ENCODE measurements at places on chromosomes 5 and 9.

DNA sequence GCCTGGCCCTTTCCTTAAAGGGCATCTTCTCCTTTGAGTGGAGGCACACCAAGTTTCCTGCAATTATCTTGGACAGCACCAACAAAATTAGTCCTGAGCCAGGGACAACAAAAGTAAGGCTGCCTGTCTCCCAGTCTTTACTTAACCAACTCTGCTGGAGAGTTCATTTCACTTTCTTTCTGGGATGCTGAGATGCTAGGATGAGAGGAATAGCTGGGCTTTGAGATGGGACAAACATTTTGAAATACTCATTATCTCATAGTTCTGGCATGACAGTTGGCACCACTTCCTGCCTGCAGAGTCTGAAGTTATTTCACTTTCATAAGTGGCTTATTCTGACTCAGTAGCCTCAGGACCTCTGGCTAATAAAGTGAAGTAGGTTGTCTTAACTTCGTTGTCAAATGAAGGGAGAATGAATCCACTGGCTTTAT is 157.0 kb downstream of the C9orf152 start:
- peak; percentile 99 for DNase-seq

DNA sequence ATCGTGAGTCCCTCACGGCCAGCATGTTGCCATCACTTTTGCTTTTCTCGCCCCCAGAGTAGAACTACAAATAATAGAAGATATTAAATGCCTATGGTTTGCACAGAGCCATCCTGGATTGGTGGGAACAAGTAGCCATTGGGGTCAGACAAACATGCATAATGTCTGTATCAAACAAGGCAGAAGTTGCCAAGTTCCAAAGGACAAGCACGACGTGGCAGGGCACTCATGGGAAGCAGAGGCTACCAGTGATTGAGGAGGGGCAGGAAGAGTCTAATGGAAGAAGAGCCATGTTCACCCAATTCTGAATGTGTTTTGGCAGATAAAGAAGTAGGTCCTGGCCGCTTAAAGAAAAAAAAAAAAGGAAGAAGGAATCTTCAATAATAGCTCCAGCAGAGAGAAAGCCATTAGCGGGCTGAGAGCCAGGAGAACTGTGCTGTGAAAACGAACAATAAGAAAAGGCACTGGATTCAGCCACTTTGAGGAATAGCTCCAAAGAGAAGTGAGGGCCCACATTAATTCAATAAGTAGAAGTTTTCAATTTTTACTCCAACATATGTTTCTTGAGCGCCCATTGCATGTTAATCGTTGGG is 153.7 kb upstream of the ADCY2 start:
- no peak for DNase-seq

GRCh38 chr9:106587042-106587441 is 275.9 kb upstream of the ZNF462 start:
- peak; percentile 15 for DNase-seq

GRCh38 chr9:111063332-111063731 is 25.1 kb upstream of the LPAR1 start:
- DNase-seq, result no peak

DNA sequence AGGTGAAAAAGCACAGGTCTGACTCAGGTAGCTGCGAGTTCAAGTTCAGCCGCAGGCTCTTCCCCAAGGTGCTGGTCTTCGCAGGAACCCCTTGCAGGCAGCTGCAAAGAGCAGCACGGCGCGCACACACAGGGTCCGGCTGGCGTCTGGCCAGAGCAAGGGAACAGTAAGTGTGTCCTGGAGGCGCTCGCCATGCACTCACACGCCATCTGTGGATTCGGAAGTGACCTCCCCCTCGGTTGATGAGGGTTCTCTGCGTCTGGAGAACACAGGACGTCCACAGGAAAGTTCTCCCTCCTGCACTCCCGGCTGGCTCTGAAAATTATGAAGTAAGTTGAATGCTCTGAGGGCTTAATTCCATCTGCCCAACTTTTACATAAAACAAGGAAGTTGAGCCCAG is 14.0 kb upstream of the EGFL7 start:
- no peak for DNase-seq

- DNase-seq, result no peak
Observed at GRCh38 chr5:107157809-107158208, 512.9 kb downstream of the EFNA5 start.

DNA sequence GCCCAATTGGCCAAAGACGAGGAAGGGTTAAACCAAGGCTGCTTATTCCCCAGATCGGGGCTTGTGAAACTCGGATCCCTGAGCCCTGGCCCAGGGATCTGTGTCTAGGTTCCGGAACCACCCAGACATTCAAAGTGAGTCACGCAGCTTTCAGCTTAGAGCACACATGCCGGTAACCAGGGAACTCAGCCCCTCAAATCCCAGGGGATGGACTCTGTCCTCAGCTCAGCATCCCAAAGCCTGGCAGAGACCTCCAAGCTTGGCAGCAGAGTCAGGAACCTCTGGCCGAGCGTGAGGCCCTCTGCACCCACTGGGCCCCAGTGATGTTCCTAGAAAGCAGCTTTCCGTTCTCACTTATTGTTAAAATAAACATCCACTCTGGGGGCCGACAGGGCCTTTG is 5.1 kb downstream of the PNPLA7 start:
- DNase-seq, result no peak

DNA sequence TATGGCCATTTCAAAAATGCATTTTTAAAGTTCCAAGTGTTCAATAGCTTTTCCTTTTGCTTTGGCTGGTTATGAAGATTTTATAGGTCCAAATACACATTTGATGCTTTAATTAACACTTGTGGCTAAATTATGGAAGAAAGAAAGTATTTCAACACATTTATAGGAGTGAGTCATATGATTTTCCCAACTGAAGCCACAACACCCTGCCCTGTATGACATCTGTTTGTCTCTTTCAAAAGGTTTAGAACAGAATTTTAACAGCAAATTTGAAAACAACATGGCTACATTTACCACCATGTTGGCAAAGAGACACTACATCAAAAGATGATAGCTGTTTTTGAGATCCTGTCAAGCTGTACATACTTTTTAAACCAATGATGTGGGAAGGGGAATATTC is 99.4 kb downstream of the TMEM174 start:
- DNase-seq, result no peak

- DNase-seq, result no peak
Observed at GRCh38 chr5:3186736-3187405, 408.8 kb upstream of the IRX1 start.

GRCh38 chr5:9057406-9058000 is 488.4 kb downstream of the SEMA5A start:
- DNase-seq, result no peak

- DNase-seq, result peak; percentile 49
Observed at GRCh38 chr9:106846857-106847256, 16.1 kb upstream of the ZNF462 start.

- DNase-seq, result no peak
Observed at GRCh38 chr5:170353011-170353761, 36.0 kb downstream of the KCNMB1 start.

DNA sequence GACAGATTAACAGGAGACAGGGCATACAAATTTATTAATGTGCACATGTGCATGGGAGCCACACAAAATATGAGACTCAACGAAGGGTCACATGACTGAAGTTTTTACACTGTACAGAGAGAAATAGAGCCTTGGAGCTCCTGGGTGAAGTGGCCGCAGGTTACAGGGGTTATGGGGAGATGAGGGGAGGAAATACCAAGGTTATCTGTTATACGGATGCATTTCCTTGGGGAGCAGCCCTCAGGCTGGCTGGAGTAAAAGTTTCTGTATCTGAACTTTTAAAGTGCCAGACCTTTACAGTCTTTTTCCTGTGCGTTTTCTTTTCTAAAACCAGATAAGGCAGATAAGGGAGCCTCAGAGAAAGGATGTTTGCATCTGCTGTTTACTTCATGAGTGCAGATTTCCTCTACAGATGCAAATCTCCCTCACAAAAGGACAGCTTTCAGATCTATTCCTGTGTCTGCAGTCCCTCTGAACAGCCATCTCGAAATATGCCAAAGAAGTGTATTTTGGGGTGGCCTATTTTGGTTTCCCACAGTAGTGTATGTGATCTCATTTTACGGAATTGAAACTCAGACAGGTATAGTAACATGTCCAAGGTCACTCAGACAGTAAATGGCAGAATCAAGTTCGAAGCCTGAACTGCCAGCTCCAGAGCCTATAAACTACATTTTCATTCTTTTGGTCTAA is 139.3 kb upstream of the FBXL17 start:
- no peak for DNase-seq

- no peak for DNase-seq
Observed at GRCh38 chr5:146301626-146302025, 37.0 kb upstream of the POU4F3 start.

GRCh38 chr5:69035665-69036064 is 58.1 kb upstream of the SLC30A5 start:
- DNase-seq, result peak; percentile 69

DNA sequence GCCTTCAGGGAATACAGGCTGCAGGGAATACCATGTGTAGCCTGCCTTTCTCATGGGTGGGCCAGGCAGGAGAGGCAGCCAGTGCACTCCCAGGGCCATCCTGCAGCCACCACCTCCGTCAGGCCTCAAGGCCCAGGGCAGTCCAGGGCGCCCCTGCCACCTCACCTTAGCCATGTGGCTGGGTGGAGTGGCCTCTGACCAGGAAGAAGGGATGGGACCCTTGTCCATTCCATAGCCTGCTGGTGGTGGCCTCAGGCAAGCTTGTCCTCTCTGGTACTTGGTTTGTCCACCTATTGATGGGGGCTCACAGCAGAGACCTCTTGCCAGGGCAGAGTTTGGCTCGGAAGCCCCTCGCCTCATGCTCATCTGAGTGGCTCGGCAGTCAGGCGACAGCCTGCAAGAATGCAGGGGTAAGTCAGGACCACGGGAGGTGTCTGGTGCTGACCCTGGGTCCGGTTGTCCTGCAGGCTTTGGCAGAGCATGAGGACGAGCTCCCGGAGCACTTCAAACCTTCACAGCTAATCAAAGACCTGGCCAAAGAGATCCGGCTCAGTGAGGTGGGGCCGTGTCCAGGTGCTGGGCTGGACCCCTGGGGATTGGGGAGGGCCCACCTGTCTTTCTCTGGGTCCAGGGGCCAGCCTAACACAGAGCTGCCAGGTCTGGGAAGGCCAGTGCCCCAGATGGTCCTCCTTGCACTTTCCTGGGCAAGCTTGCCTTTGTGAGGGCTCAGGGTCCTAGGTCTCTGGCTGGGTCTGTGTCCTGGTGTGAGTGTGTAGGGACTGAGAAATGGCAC is 82.9 kb downstream of the PHF2 start:
- no peak for DNase-seq

GRCh38 chr5:150789943-150790611 is 11.5 kb downstream of the SMIM3 start:
- peak; percentile 100 for DNase-seq

DNA sequence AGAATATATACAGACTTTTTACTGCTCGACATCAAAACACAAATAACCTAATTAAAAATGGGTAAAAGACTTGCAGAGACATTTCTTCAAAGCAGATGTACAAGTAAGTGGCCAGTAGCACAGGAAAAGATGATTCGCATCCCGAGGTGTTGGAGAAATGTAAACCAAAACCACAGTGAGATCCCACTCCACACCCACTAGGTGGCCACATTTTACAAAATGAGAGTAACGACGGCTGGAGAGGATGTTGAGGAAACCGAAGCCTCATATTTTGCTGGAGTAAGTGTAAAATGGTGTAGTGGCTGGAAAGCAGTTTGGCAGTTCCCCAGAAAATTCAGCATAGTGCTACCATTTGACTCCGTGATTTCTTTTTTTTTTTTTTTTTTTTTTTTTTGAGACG is 21.3 kb upstream of the GBGT1 start:
- DNase-seq, result peak; percentile 80

DNA sequence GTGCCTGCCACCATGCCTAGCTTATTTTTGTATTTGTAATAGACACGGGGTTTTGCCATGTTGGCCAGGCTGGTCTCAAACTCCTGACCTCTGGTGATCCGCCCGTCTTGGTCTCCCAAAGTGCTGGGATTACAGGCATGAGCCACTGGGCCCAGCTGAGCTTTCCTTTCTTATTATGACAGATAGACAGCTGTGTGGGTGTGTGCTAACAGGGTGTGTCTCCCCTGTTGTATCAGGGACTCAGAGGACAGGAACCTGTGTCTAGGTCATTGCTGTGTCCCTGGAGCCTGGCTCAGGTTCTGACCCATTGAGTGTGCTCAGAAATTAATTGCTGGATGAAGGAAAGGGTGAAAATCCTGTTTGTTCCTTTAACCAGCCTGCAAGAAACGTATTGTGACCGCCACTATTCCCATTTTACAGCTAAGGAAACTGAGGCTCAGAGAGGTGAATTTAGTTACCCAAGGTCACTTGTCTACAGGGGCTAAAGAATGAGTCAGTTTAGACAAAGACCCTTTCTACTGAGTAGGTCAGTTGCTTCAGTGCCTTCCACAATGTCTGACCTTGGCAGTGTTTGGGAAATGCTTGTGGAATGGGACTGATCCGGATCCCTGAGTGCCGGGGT is 16.8 kb downstream of the NCS1 start:
- no peak for DNase-seq

DNA sequence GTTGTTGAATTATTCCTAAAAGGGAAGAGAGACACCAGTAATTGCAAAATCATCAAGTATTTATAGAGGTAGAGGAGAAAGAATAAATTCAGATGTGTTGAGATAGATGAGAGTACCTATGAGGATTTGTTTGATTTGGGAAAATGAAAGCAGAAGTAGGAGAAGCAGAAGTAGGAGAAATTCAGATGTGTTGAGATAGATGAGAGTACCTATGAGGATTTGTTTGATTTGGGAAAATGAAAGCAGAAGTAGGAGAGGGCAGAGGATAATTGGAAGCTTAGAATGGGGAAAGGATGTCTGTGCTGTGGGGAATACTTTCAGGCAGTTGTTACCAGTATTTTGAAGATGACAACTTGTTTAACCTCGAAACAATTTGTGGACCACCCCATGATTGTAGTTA is 35.1 kb upstream of the ZCCHC7 start:
- no peak for DNase-seq

- no peak for DNase-seq
Observed at GRCh38 chr5:56191656-56192055, 41.5 kb downstream of the ANKRD55 start.

DNA sequence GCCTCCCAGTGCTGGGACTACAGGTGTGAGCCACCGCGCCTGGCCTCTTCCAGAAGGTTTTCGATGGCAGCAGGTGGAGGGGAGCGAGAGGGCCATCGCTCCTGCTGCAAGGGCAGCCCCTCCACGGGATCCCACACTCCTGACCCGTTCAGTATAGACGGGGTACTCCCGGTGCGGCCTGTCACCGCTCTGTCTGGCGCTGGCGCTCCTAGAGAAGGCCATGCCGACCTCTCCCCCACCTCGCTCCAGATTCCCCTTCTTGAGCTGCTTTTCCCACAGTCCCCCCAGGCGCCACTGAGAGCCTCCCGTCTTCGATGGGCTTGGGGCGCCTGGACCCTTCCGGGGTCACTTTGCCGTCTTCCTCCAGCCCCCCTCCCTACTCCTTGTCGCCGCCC is 4.3 kb upstream of the SQSTM1 start:
- no peak for DNase-seq

- DNase-seq, result peak; percentile 15
Observed at GRCh38 chr9:101235105-101235866, 149.5 kb downstream of the BAAT start.

- DNase-seq, result no peak
Observed at GRCh38 chr9:129109537-129109903, 1.1 kb downstream of the CRAT start.

Measured in M059J (cell line).